Stimulated activated CD8-positive, alpha-beta memory T cell treated with anti-CD3 and anti-CD28 coated beads, Interleukin-7, amount 100 ng/mL, for 4 hours (primary cell): ENCODE measurements at places on chromosomes 4 and X.

- DNase-seq = no peak
Observed at GRCh38 chr4:83757121-83757621, 221.3 kb downstream of the GPAT3 start.

DNA sequence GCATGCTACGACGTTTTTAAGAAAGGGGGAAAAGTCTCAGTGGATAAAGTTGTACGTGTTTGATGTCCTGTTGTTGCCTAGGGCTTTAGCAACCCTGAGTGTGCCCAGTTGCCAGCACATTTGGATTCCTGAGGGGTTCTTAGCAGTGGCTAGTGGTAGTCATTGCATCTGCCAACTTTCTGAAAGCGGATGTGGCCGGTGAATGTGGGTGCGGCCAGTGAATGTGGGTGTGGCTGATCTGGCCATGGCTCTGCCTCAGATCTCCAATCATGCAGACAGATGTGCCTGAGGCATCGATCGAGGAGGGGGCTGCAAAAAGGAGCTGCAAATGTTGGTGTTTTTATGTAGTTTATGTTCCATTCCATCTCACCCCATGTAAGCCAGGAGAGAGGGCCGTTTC is 41.5 kb upstream of the FAT1 start:
- no peak for DNase-seq

DNA sequence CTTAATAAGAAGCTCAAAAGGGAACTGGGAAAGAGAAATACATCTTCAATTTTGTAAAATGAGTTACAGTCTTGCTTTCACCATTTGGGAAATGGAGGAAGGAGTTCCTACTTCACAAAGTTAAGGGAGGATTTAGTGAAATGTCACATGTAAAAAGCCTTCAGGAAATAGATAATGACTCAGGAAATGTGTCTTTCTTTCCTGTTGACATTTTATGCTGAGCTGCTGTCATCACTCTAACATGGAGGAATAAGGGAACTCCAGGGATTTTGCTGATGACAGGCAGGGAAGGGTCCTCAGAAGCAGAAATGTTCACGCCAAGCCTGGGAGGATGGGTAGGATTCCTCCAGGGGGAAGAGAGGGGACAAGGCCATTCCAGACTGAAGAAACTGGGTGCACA is 251.1 kb downstream of the USP46 start:
- no peak for DNase-seq

DNA sequence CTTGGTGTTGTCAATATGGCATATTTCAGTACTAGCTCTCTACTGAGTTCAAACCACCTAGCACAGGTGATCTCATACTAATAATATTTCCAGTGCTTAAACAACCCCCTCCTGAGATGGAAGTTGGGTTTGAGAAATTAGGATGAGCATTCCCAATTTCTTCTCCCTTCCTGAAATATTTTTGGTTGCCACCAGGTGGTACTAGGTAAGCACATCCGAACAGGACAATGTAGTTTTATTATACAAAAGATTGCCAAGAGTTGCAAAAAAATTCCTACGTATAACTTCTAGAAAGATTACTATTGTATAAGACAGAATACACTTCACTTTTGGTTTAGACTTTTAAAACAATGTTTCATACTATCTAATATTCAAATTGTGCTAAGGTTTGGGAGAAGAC is 484.5 kb downstream of the PACRGL start:
- no peak for DNase-seq

DNA sequence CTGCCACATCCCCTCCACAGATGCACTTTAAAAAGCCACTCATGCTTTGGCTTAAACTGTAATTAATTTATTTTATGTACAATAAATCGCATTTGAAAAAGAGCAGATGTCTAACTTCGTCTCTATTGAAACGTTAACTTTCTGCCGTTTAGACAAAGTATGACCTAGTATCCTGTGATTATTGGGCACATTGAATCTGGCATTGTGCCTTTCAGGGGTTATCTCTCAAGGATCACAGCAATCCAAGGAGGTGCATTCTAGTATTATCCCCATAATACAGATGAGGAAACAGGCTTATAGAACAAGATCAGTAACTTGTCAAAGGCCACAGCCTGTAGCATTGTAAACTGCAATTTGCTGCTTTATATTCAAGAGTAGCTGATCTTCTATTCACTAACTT is 4.6 kb downstream of the RASL11B start:
- no peak for DNase-seq

- no peak for DNase-seq
Observed at GRCh38 chrX:23902419-23902818, 5.3 kb downstream of the APOO start.

DNA sequence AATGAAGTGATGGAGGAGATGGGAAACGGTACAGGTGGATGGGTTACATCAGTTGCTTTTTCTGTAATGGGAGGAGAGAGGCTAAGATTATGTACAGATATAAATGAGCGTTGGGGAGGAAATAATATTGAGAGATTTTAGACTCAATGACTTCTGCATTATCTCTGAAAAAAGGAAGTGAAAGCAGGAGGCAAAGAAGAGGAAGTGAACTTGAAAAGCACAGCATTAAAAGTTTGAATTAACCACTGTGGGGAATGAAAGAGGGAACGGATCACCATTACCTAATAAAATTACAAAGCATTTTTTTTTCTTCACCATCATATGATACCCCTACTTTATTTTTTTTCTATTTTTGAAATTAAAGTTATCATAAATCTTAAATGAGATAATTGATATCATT is 1025.5 kb downstream of the RPA4 start:
- DNase-seq = no peak

GRCh38 chrX:50680990-50681389 is 133.0 kb downstream of the SHROOM4 start:
- no peak for DNase-seq

GRCh38 chr4:5206016-5206790 is 154.9 kb downstream of the STK32B start:
- DNase-seq = no peak

GRCh38 chr4:39700554-39700953 is 2.6 kb downstream of the UBE2K start:
- DNase-seq = no peak

DNA sequence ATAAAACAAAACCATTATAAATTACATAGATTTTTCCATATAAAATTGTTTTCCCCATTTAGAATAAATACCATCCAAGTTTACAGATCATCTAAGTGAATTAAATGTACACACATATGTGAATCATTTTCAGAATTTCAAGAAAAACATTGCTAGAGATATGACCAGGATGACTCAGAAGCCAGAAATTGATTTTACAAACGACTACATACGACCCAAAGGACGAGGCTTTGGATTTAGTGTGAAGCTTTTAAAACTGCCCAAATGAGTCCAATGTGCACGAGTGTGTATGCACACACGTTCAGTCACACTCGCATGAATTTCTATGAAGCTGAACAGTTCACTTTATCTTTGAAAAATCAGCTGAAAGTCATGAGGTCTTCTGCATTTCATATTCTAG is 37.9 kb downstream of the MFAP3L start:
- no peak for DNase-seq
